ENCODE measurements at places on chromosomes 6 and 20.

DNA sequence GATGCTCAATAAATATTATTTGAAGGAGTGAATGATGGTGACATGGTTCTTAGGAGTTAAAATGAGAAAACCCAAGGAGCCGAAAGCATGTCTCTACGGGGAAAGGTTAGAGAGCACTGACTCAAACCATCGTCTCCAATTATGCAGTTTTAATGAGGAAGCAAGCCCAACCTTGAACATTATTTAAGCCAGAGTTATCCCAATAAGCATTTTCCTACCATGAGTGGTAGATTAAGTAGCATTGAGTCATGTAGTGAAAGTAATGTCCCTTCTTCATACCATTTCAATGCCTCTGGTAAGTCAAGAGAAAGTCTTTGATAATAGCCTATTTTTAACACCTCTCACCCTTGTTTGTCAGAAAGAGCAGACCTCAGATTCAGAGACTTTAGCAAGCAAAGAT lies 13.5 kb downstream of the TSHZ2 start:
- no peak for DNase-seq

- DNase-seq: peak; percentile 59
Measured at GRCh38 chr6:108260126-108260808, 573 bp downstream of the SNX3 start.

- no peak for DNase-seq
Measured at GRCh38 chr20:17298171-17298570, 71.3 kb downstream of the PCSK2 start.

- DNase-seq: no peak
Measured at GRCh38 chr6:2777249-2777648, 12.1 kb downstream of the WRNIP1 start.

DNA sequence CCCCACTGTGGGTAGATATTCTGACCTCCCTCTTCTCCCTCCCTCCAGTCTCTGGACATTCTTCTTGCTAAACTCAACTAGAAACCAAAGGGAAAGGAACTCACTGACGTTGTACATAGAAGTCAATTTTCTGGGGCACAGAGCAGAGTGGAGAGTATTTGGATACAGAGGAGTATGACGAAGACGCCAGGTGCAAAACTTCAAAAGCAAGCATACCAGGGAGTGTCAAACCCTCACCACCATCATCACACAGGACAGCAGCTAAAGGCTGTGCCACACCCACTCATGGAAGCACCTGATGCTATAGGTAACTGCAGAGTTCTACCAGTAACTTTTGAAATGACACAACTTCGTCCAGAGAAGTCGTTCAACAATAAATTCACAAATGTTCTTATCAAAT lies 64.8 kb downstream of the FYN start:
- DNase-seq: no peak

- no peak for DNase-seq
Measured at GRCh38 chr20:40251284-40251932, 437.6 kb downstream of the MAFB start.

GRCh38 chr20:38377039-38377685 lies 30.9 kb downstream of the LBP start:
- no peak for DNase-seq

GRCh38 chr6:169886631-169887227 lies 135.3 kb downstream of the ERMARD start:
- no peak for DNase-seq

GRCh38 chr20:35907017-35907701 lies 47.1 kb downstream of the SCAND1 start:
- no peak for DNase-seq

- no peak for DNase-seq
Measured at GRCh38 chr6:53043581-53043980, 21.6 kb upstream of the FBXO9 start.

- peak; percentile 91 for DNase-seq
Measured at GRCh38 chr20:3781153-3781910, at the start of gene SPEF1. TSS of gene SPEF1 (minus strand) at chr20:3781448. CDS start at chr20:3781287, 161 bp downstream.

- DNase-seq: no peak
Measured at GRCh38 chr6:40398034-40398691, 189.0 kb downstream of the LRFN2 start.

GRCh38 chr6:46781478-46782378 lies 11.5 kb upstream of the MEP1A start:
- DNase-seq: peak; percentile 55

GRCh38 chr20:58808271-58809046 lies 42.2 kb downstream of the GNAS-AS1 start:
- no peak for DNase-seq

DNA sequence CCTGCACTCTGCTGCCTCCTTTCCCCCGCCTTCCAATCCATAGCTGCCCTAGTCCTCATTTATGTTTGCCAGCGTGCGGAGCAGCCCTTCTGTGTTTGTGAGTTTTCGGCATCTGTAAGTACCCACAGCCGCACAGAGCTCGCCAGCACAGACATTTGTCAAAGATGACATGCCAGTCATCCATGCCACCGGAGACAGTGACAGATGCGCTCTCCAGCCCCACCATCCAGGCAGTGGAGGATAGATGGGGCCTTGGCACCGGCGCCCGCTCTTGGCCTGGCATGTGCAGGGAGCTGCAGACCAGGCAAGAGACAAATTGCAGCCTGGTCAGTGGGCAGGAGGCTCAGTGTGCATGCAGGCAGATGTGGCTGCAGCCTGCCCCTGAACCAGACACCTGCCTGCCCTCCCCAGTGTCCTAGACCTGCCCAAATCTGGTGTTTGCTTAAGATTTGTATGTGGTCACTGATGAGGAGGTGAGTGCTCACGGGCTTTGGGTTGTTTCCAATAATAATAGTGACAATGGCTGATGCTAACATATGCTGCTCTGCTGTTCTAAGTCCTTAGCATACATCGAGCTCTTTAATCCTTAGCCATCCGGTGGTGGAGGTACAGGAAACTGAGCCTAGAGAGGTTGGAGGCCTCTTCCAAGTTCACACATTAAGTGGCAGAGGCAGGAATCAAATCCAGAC lies 78.1 kb downstream of the UNC5CL start:
- no peak for DNase-seq

- no peak for DNase-seq
Measured at GRCh38 chr6:170063851-170064602, 226.9 kb downstream of the DLL1 start.

GRCh38 chr6:25026723-25027122 lies 91.0 kb upstream of the RIPOR2 start:
- no peak for DNase-seq

DNA sequence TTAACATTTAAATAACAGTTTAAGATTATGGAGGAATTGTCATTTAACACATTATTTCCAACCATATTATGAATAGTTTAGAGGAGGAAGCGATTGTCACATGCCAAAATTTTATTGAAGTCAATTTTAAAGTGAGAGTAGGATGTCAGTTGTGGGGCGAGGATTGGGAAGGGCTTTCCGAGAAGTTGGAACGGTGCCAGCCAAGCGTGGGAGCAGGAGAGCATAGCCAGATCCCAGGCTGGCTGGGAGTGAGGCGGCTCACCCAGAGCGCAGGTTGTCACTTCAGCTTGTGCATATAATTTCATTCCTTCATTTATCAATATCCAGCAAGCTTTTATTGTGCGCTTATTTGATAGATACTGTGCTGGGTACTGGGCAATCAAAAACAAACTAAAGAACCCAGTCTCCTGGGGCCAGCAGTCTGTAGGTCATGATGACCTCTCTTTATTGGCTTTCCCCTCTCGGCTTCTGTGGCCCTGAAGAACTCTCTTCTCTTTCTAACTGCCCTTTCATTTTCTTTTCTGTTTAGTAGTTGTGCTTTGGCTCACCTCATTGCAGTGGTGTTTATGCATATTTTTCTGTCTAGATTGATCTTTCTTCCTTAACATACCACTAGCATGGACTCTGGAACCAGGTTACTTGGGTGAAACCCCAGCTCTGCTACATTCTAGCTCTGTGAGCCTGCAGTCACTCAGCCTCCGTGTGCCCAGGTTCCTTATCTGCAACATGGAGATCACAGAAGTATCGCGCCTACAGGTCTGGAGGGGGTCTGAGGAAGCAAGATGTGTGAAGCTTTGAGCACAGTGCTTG lies 6.4 kb downstream of the CEP43 start:
- no peak for DNase-seq

DNA sequence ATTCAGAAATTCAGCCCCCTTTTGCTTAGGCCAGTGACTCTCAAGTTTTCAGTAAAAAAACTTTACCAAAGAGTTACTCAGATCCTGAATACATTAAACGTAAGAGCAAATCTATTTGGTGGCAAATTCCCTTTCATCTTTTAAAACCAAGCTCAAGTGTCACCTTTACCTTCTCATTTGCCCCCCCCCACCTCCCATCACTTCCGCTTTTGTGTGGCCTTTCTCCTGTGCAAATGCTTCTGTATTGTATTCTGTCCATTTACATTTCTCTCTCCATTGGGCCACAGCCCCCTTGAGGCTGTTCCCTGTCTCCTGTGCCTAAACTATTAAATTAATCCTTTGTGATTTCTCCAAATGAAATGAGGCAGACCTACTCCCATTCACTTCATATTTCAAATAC lies 1.9 kb downstream of the NOL7 start:
- peak; percentile 33 for DNase-seq

DNA sequence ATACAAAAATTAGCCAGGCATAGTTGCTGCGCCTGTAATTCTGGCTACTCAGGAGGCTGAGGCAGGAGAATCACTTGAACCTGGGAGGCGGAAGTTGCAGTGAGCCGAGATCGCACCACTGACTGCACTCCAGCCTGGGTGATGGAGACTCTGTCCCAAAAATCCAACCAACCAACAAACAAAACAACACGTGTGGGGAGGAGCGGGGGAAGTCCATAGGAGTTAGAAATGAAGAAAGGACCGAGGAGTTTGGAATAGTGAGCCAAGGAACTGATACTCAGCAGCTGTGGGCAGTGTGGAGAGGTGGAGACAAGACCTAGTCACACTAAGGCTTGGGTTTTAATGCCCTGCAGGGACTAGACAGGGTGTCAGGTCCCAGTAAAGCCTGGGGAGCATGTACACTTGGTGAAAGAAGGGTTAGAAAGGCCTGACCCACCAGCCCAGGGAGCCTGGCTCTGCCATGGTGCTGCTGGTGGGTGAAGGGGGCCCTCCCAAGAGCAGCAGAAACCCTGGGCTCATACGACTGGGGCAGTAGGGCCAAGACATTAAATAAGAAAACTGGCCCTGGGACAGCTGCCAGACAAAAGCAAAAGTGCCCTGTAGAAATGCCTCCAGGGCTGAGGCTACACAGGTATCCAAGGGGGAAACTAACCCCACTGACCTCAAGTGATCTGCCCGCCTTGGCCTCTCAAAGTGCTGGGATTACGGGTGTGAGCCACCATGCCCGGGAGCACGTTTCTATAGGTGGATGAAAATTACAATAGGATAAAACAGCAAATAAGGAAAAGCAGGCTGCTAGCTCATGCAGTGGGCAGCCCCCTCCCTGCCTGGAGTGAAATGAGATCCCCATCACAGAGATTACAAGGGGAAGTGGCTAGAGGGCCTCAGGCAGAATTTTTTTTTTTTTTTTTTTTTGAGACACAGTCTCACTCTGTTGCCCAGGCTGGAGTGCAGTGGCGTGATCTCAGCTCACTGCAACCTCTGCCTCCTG lies 58.0 kb downstream of the MYH7B start:
- DNase-seq: no peak

DNA sequence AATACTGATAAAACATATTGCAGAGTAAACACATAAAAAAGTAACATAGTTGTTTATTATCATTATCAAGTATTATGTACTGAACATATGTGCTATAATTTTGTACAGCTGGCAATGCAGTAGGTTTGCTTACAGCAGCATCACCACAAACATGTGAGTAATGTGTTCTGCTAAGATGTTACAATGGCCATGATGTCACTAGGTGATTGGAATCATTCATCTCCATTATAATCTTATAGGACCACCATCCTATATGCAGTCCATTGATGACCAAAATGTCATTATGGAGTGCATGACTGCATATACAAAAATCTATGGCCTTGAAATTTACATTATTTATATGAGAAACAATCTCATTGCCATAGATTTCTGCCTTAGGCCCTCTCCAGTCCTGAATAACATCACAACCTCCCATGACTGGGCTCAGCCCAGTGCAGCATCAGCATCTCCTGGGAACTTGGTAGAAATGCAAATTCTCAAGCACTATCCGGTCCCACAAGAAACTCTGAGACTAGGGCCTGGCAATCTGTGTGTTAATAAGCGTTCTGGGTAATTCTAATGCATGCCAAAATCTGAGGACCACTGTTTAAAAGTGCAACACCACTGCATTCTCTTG lies 352.0 kb upstream of the MARCKS start:
- DNase-seq: no peak

DNA sequence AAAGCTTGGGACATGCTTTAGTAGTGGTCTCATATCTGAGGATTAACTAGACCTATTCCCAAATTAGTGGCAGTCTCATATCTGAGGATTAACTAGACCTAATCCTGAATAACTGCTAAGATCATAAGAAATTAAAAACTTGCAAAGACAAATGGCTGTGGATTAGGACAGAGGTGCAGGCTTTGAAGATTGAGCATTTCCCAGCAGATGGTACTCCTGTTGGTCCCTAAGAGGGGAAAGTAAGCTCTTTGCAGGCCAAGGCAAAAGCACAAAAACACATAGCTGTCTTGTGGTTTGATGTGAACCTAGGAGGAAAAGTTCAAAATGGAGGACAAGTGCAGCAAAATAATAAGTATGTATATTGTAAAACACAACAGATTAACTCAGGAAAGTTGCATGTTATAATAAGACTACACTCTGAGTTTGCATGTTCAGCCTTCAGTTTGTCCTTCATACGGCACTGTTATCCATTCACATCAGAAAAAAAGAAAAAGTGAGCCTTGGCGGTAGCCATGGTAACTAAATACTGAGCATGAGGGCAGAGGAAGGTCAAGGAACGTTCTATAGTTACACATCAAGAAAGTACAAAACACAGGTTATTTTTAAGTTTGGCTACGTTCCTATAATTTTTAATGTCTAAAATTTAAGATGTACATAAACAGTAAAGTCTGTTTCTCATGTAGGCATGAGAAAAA lies 62.8 kb downstream of the FILIP1 start:
- DNase-seq: no peak

GRCh38 chr6:35309611-35310264 lies 12.1 kb downstream of the DEF6 start:
- no peak for DNase-seq

DNA sequence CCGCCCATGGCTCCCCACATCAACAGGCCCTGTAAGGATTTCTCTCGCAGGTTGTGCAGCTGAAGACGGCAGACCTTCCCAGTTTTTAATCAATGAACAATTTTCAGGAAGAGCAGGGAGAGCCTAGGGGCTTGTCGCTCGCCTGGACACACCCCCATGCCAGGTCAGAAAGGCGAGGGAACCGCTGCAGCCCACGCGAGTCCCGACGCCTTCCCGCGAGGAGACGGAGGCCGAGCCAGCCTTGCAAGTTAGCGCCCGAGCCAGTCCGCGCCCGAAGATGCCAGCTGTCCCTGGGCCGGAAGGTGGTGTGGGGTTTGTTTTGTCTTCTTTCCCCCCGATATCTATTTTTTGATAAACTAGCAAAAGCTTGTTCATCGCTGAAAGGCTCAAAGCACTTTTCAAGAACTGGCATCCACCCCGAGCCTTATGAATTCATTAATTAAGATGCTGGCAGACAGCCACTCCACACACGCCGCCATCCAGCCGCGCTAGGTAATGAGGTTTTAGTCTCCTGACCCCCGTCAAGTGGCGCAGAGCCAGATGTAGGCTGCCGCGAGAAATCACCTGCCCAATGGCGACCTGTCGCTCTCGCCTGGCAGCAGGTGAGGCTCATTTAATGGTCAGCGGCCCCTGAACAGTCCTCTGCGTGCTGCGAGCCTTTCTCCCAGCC lies 6.6 kb downstream of the CCDC167 start:
- DNase-seq: no peak

All from HAP-1 (cell line).